ENCODE measurements at places on chromosomes 3 and 15. TPM values are rescaled to one million over a fixed set of nuclear protein-coding genes. Genes with fewer than 3 reads are reported as not detected.

DNA sequence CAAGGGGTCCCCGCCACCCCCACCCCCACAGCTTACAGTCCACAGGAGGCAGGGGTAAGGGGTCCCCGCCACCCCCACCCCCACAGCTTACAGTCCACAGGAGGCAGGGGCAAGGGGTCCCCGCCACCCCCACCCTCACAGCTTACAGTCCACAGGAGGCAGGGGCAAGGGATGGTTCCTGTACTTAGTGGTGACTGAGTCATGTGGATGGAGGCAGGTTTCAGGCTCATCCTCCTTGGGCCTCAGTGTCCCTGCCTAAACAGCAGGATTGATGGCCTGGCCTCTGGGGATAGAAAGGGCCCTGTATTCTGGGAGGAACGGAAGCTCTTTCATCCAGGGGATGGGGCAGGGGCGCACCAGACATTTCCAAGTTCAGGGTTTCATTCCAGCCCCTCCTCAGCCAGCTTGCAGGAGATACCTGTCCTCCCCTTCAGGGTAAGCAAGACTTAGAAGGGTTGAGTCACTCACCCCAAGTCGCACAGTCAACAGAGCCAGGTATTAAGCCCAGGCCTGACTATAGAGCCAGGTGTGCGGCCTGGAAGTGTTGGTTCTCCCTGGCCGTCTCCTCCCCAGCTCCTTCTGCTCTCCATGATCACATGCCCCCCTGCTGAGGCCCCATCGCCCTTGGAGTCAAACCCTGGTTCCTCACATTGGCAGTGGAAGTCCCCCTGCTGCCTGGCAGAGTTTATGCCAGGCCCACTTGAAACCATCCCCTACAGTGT, 12.5 kb downstream of the CSK start:
- peaks cover 95% of the 10 kb centered on the region for H3K4me1 ChIP-seq
- H3K27me3 ChIP-seq = no peaks in the 10 kb centered on the region
- H3K36me3 ChIP-seq = peaks cover 33% of the 10 kb centered on the region
- H3K27ac ChIP-seq = peak overlapping the region; percentile 70
- H3K4me3 ChIP-seq = no peak overlapping the region

DNA sequence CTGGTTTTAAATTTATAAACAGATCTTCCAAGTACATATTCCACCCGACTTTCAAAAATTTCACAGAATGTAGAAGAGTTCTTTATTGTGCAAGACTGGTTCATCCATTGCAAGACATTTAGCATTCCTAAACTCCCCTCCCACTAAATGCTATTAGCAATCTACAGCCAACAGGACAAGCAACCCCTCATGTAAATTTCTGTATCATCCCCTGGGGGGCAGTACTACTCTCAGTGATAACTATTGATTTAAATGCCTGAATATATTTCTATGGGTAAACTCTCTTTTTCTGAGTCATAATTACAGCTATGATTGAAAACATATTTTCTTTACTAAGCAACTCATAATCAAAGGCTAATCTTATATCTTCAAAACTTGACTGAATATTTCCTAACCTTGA, 10.7 kb upstream of the SLC15A2 start:
- no peaks in the 10 kb centered on the region for H3K36me3 ChIP-seq
- no peak overlapping the region for H3K4me3 ChIP-seq
- peak; percentile 11 for DNase-seq

DNA sequence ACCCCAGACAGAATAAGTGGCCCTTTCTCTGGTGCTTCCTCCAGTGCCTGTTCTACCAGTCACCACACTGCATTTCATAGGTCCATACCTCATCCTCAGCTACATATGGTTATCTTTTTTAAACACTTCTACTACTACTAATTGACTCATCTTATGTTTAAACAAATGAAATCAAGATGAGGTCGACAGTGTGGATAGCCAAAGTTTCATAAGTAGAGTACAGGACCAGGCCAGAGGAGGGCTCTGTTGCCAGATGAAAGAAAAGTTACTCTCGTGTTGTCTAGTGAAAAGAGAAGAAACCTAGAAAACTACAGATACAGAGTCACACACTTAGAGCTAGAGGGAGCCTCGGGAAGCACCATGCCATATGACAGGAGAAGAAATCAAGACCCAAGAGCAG, 296.1 kb downstream of the VPS13C start:
- H3K4me3 ChIP-seq = no peak overlapping the region
- peaks cover 2% of the 10 kb centered on the region for H3K27me3 ChIP-seq

- H3K4me3 ChIP-seq = no peak overlapping the region
- peaks cover 22% of the 10 kb centered on the region for H3K4me1 ChIP-seq
- no peaks in the 10 kb centered on the region for H3K36me3 ChIP-seq
- H3K27me3 ChIP-seq = no peaks in the 10 kb centered on the region
- peak overlapping the region; percentile 90 for H3K27ac ChIP-seq
Observed at GRCh38 chr3:188440340-188440972, 286.5 kb downstream of the LPP start.

DNA sequence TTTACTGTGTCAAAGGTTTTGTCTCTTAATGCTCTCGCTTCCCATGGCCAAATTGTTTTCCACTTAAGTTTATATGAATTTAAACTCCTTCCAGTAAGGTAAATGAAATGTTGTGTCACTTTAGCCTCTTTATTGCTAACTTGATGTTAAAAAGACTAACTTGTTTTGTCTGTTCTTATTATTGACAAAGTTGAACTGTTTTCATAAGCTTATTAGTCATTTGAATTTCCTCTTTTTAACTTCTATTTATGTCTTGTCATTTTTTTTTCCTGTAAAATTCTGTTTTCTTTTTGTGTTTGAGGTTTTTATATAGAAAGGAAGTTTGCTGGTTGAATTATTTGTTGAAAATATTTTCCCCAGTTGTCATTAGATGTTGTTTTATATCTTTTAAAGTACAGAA, 25.8 kb downstream of the FAM98B start:
- no peak for DNase-seq
- H3K36me3 ChIP-seq = peaks cover 27% of the 10 kb centered on the region

GRCh38 chr15:43526261-43526930, 9.0 kb downstream of the MAP1A start:
- H3K36me3 ChIP-seq = no peaks in the 10 kb centered on the region
- H3K4me1 ChIP-seq = no peaks in the 10 kb centered on the region
- H3K27ac ChIP-seq = no peak overlapping the region
- no peak for DNase-seq

- peak; percentile 63 for DNase-seq
- peaks cover 26% of the 10 kb centered on the region for H3K4me1 ChIP-seq
- peaks cover 21% of the 10 kb centered on the region for H3K36me3 ChIP-seq
- no peak overlapping the region for H3K4me3 ChIP-seq
- no peaks in the 10 kb centered on the region for H3K27me3 ChIP-seq
Observed at GRCh38 chr3:15055019-15055557, 10.0 kb downstream of the MRPS25 start.

The TMCO5A gene
- not detected for total RNA-seq

The PLA2G4B gene
- 15.2 TPM for total RNA-seq

The GOLGA8M gene
- 11.7 TPM for total RNA-seq
